ENCODE measurements at places on chromosomes 4 and X.

- DNase-seq, result no peak
Observed at GRCh38 chr4:60744767-60745166, 455.4 kb upstream of the ADGRL3 start.

- no peak for DNase-seq
Observed at GRCh38 chrX:37348231-37348970, 763 bp upstream of the PRRG1 start.

DNA sequence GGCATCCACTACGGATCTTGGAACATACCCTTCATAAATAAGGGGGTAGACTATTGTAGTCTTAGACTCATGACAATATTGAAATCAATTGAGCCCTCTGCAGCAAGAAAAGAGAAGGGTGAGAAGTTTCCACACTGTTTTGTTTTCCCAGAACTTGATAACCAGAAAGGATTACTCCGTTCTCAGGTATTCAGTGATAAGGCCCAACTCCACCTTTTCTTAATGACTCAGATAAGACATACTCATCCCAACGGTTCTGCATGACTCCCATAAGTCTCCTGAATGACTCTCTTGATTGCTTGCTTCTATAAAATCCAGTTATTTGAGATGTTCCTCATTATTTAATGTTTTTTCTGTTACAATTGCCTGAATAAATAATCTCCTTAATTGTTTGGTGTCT, 111.7 kb downstream of the PABPC4L start:
- no peak for DNase-seq

DNA sequence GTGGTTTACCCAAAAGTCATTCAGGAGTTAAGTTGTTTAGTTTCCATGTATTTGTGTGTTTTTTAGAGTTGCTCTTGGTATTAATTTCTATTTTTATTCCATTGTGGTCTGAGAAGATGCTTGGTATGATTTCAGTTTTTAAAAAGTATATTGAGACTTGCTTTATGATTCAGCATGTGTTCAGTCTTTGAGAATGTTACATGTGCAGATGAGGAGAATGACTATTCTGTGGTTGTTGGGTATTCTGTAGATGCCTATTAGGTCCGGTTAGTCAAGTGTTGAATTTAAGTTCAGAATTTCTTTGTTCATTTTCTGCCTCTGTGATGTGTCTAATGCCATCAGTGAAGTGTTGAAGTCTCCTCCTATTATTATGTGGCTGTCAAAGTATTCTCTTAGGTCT, 249.4 kb downstream of the ARHGAP10 start:
- DNase-seq, result no peak

DNA sequence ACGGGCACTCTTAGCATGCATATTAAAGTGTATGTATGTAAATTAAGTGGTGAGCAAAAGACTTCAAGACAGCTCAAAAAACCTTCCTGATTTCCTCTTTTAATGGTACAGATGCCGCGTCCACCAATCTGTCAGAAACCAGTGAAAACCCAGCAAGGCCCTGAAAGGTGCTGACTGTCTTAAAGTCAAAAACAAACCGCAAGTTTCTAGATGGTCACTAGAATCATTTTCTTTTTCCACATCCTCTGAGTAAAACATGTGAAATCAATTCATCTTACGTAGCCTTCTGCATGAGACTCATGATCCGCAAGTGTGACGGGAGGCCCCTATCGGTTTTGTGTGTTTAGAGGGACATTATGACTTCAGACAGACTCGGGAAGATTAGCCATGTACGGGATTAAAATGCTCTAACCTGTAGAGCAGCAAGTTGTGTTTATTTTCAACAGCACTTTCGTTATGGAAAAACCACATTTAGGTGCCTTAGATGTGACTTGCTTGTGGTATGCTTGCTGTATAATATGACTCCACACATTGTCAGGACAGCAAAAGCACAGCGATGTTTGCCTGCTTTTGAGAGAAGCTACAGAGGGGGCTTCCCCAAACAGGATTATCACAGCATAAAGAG, 88.2 kb upstream of the STS start:
- DNase-seq, result no peak

GRCh38 chr4:86432559-86433134, 72.8 kb upstream of the MAPK10 start:
- no peak for DNase-seq

GRCh38 chr4:58144721-58145120, 1034.5 kb upstream of the IGFBP7 start:
- DNase-seq, result no peak

- no peak for DNase-seq
Observed at GRCh38 chrX:139930916-139931645, 1.8 kb downstream of the ATP11C start.

GRCh38 chr4:157687971-157688370, 467.4 kb downstream of the GRIA2 start:
- no peak for DNase-seq

DNA sequence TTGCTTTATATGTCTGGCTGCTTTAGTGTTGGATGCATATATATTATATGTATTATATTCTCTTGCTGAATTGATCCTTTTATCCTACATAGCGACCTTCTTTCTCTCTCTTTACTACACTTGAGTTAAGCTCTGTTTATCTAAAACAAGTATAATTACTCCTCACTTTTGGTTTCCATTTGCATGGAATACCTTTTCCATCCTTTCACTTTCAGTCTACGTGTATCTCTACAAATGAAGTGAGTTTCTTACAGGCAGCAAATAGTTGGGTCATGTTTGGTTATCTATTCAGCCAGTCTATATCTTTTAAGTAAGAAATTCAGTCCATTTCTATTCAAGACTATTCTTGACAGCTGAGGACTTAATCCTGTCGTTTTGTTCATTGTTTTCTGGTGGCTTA, 167.5 kb upstream of the USP38 start:
- DNase-seq, result no peak

DNA sequence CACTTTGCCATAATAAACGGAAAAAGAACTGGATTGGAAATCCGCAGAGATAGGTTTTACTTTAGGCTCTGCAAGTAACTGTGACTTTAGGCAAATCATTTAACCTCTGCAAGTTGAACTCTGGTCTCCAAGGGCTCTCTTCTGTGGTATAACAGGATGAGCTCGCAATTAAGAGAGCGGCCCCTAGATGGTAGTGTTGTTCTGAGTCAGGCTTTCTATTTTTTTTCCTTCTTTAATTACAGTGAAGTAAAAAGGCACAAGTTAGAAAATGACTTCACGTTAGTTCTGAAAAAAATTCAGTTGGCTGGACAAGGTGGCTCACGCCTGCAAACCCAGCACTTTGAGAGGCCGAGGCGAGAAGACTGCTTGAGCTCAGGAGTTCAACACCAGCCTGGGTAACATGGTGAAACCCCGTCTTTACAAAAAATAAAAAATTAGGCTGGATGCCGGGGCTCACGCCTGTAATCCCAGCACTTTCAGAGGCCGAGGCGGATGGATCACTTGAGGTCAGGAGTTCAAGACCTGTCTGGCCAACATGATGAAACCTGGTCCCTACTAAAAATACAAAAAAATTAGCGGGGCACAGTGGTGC, 18.0 kb downstream of the RPS3A start:
- DNase-seq, result no peak

- DNase-seq, result no peak
Observed at GRCh38 chr4:82479562-82479961, 49.2 kb downstream of the ENOPH1 start.

DNA sequence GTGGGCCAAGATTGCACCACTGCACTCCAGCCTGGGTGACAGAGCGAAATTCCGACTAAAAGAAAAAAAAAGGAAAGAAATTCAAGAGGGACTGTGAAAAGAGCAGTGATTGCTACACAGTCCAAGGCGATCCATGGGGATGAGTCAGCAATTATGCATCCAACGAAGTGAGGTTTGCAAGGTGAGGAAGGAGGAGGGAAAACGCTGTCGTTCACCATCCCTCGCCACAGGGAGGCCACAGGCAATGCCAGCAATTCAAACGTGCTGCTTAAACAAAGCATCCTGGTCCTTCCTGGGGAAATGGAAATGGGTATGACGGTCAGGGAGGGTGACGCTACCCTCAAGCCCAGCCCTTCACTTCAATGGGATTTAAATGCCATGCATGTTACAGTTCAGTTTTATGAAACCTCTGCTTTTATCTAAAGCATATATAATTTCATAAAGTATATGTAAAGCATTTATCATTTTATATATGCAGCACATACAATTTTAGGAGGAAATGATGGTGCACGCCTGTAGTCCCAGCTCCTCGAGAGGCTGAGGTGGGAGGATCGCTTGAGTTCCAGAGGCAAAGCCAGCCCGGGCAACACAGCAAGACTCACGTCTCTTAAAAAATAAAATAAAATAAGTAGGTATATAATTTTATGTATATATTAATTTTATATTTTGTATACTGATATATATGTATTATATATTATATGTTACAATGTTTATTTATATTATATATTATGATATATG, 108.7 kb downstream of the DHRSX start:
- peak; percentile 34 for DNase-seq

DNA sequence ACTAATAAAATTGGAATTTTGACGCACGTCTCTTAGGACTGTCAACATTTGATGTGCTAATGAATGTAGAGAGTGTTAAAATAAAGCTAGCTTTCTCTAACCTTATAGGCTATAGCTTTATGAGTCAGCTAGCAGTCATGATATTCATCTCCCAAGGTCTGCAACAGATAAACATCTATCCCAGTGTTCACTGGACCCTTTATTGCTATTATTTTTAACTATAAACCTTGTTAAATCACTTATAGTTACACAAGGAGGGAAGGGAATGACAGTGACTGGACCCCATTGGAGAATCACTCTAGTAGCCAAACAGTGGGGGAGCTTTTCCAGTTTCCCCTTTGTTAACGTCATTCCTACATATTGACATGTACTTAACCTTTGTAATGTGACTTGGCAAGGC, 67.9 kb upstream of the SHISA3 start:
- no peak for DNase-seq

- no peak for DNase-seq
Observed at GRCh38 chr4:84583876-84584380, 1.0 kb downstream of the CDS1 start.

- no peak for DNase-seq
Observed at GRCh38 chr4:81694176-81694913, 222.6 kb upstream of the RASGEF1B start.

- no peak for DNase-seq
Observed at GRCh38 chr4:90130076-90130475, 2.9 kb downstream of the CCSER1 start.

DNA sequence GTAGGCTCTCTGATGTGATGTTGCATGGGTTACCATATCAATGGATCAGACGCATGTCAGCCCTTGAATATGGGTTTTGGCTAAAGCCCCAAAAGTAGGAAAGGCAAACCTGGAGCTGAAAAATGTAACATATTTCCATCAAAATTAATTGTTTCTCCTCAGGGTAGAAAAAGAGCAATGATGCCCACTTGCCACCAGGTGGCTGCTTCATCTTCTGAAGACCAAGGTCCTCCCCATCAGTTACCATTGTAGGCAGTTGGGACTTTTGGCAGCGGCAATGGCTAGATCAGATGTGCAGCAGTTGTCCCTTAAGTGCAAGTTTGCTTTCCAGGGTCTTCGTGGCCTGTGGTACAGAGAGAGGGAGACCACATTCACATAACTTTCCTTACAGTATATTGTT, 118.2 kb downstream of the NAF1 start:
- DNase-seq, result no peak

DNA sequence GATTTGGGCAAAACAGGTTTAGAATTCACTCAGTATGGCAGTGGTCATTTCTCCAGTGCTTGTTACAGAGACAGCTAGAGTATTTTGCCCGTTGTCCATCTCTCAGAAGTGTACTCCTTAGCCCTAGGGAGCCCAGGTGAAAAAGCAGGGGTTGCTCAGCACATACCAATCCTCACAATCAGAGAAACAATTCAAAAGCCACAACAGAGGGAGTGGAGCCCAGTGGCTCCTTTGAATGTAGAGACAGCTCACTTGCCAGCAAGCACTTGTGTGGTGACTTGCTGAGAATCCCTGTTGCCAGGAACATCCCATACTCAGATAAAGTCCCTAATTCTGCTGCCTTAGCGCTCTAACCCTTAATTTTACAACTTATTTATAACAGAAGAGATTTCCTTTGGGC, 1488.3 kb downstream of the RPA4 start:
- DNase-seq, result no peak

- no peak for DNase-seq
Observed at GRCh38 chr4:98643755-98644154, 14.7 kb downstream of the TSPAN5 start.

- DNase-seq, result no peak
Observed at GRCh38 chrX:49187028-49187394, 838 bp upstream of the PRICKLE3 start.

GRCh38 chr4:73721435-73721834, 18.9 kb upstream of the CXCL8 start:
- DNase-seq, result no peak

DNA sequence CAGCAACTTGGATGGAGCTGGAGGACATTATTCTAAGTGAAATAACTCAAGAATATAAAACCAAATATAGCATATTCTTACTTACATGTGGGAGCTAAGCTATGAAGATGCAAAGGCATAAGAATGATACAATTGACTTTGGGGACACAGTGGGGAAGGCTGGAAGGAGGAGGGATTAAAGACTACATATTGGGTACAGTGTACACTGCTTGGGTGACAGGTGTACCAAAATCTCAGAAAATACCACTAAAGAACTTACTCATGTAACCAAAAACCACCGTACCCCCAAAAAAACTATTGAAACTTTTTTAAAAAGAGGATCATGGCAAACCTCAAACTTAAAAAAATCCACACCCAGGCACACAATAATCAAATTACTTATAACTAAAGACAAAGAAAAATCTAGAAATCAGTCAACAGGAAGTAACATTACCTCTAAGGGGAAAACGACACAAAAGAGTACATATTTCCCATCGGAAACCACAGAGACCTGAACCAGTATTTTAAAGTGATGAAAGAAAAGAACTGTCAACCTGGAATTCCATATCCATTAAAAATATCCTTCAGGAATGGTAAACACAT, 241.8 kb downstream of the PRDM5 start:
- DNase-seq, result no peak

- DNase-seq, result no peak
Observed at GRCh38 chr4:110682311-110682710, 59.4 kb upstream of the PITX2 start.

GRCh38 chrX:70096052-70096451, 33.8 kb downstream of the OTUD6A start:
- DNase-seq, result no peak

DNA sequence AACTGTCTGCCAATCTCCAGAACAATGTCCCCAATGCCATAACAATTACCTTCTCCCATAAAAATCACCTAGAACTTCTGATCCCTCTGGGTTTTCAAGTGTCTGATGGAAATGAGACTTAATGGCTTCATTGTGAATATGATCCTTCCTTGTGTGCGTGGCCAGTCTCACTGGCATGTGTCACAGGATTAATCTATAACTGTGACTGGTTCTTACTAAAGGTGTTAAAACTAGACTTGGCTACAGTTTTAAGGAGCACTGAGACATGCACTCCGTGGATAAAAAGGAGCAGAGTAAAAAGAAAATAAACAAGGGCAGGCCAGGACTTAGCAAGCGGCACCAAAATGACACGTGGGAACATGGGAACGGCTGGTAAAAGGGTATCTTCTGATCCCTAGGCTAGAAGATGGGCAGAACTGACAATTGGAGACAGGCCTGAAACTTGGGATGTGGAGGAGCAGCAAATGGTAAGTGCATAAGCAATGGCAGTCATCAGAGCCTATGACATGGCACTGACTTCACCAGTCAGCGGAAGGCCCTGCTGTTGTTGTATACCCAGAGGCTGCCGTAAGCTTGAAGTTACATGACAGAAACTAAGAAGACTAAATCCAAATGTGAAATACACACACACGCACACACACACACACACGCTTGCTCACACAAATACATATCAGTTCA, 256.6 kb upstream of the NOCT start:
- DNase-seq, result no peak

GRCh38 chrX:70262952-70263567, 3.1 kb upstream of the P2RY4 start:
- DNase-seq, result no peak

All from suprapubic skin (tissue), 4 donors.